ENCODE measurements at places on chromosomes 7 and 10. TPM values are rescaled to one million over a fixed set of nuclear protein-coding genes. Genes with fewer than 3 reads are reported as not detected.

DNA sequence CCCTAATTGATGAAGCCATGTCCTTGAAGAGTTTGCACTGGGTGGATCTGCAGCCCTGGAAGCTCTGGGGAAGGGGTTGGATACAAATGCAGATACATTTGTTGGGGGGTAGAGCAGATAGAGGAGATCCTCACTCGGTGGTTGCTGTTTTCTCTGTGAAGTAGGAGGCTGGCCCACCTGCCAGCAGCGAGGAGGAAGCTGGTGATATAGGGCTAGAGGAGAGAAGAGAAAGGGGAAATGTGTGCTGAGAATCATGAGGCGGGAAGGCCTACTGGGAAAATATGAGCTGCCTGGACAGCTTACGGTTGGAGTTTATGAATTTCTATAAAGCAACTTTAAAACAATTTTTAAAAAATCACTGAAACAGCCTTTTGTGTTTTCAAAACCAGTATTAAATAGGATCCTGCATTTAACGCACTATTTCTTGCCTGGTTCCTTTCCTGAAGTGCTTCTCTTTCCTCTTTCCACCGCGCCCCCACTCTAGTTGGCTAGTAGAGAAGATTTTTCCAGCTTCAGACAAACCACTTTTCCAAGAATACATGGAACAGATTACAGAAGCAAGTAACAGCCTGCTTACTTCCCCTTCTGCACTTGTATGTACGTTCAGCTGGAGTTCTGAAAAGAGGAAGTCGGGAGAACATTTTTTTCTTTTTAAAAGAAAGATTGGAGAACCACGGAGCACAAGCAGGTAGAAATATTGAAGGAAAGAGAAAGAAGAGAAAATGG is 100.6 kb upstream of the GLCCI1 start:
- DNase-seq, result no peak

DNA sequence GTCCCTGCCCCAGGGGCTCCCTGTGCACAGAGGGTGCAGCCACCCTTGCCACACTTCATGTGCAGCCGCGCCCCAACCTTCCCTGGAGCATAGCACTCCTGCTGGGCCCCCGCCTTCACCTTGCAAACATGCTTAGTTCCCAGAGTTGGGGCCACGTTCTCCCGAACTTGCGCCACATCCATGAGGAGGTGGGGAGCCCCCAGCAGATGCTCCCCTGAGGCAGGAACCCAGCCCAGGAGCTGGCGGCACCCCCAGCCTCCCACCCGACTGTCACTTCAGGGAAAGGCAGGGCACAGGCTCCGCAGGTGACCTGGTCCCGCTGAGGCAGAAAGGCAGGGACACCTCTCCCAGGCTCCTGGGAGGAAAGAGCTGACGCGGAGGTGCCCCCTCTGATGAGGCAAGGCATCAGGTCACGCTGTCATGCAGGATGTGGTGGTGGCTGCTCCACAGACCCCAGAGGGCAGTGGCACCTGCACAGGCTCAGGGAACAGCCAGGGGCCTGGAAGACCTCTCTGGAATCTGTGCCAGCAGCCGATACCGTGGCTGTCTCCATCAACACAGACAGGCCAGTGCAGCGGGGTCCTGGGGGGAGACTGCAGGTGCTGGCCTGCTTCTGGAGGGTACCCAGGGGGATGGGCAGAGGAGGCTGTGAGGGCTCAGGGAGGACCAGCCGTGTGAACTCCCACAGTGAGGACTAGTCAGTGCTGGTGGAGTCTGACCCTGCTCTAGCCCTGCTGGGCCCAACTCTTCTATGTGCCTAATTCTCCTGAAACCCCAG is 221.3 kb downstream of the MAD1L1 start:
- DNase-seq, result no peak

DNA sequence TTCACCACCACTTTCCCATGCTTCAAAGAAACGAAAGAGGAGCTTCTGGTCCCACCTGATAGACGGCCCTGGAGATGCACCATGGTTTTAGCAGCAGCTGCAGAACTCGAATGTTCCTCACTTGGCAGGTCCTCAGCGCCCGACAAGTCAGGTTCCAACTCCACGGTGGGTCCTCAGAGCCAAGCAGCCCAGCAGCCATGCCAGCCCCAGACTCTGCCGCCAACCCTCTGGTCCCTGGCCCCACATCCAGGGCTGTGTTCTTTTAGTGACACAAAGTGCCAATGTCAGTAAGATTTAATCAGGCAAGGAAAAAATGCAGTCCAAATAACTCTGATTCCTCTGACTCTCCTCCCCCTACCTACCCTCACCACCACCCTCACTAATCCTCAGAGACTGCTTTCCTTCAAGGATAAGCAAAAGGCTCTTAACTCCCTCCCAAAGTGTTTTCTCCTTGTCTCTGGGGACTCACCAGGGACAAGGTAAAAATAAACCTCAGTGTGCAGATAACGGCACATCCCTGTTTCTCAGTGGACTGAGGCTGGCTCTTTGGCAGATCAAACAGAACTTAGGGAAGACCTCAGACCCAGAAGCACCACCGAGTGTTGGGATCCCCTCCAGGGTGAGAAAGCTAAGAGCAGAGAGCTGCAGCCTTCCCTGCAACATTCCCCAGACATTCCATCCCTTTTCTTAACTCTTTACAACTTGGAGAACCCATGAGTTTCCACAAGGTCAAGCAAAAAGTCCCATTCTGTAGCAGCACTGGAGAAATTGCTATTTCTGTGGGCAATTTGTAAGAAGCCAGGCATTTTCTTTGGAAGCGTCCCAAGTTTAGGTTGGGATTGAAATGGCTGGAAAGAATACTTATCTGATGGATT is 358.9 kb downstream of the FRMD4A start:
- DNase-seq, result no peak

- DNase-seq, result no peak
Observed at GRCh38 chr7:132125096-132125495, 451.2 kb downstream of the PLXNA4 start.

GRM3 gene
- total RNA-seq, result not detected

DNA sequence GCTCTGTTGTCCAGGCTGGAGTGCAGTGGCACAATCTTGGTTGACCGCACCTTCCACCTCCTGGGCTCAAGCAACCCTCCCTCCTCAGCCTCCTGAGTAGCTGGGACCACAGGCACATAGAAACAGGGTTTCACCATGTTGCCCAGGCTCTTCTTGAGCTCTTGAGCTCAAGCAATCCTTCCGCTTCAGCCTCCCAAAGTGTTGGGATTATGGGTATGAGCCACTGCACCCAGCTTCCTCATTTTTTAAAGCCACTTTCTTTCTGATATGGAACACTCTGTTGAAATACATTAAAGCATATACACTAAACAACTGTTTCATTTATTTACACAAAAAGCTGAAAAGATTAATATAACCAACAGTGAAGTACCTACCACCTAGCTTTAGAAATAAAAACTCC is 117.2 kb downstream of the CLEC2L start:
- no peak for DNase-seq

DNA sequence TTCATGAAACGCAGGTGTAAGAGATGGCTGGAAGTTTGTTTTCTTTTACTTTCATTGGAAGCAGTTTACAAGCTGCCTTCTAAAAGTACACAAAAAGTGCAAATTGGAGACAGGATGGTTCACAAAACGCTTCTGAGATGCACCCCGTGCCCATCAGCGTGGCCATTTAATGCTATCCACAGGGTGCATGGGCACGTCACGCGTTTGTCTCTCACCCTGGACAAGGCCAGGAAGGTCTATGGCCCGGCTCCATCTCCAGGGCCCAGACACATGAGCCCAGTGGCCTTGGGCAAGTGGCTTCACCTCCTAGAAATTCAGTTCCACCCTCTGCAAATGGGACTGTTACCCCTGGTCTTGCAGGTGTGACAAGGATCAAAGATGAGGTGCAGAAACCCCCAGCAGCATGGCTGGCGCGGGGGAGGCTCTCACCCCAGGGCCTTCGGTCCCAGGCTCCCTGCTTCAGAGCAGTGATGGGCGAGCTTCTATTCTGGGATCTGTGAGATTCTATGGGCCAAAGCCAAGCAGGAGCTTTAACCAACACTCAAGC is 60.8 kb upstream of the EBF3 start:
- no peak for DNase-seq

VCL gene
- 30.6 TPM for total RNA-seq
